Thymus (tissue), 14 donors: ENCODE measurements at places on chromosomes 2 and 18.

- no peak for DNase-seq
Observed at GRCh38 chr2:99974275-99974674, 168.1 kb downstream of the AFF3 start.

DNA sequence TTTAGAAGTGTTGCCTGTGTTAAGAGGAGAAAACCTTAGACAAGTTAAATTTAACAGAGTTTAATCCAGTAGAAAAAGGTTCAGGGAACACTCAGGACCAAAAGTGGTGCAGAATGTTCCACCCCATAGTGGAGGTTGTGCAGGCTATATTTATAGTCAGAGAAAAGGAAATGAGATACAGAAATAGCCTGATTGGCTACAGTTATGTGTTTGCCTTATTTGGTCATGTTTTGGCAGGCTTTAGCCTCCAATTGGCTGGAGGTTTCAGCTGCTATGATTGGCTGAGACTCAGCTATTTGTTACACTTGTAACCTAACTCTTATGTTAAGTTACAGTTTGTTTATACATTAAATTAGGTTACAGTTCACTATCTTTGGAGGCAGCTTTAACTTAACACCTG lies 4.2 kb downstream of the STAMBP start:
- DNase-seq: no peak

- DNase-seq: no peak
Observed at GRCh38 chr2:105309147-105309545, 20.4 kb downstream of the TGFBRAP1 start.

DNA sequence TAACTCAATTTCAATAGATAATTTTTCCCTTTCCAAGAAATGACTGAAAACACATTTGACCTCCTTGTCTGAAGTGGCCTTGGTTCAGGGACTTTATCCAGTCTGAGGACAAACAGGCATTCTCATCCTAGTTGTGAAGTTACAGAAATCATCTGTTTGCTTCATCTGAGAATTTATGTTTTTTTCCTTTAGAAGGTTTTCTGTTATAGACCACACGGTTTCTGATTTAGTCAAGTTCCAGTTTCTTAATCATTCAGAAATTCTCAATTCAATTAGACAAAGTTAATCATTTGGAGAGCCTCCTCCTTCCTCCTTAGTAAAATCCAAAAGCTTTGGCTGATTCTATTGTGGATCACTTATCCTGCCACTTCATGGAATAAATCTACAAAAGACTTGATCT lies 60.9 kb downstream of the ICOS start:
- DNase-seq: no peak

DNA sequence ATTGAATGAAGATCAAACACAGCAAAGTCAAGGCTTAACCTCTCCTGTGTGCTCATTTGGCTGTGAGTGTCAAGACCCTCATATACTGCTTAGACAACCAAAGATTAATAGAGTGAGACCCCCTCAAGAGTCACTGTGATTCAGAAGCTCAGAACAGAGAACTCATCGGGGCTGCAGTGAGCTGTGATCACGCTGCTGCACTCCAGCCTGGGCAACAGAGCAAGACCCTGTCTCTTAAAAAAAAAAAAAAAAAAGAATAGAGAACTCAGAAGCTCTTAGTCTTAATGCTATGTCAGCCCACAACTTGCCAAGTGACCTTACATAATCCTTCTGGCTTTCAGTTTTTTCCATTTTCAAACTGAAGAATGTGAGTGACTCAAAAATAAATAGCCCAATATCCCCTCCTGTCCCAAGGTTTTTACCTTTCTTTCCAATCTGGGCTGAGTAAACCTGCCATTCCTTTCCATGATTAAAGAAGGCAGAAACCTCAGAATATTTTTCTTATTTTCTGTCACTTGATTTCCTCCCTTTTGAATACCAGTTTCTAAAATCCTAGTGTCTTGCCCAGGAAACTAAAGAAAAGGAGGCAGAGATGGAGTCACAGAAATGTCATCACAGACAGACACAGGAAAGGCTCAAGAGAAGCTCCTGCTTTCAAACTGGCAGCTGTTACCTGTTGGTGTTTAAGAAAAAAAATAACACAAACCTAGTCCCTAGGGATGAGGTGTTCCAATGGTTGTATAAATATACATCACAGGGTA lies 102.4 kb downstream of the CACNB4 start:
- no peak for DNase-seq

- no peak for DNase-seq
Observed at GRCh38 chr2:50614056-50614455, 417.9 kb downstream of the NRXN1 start.

DNA sequence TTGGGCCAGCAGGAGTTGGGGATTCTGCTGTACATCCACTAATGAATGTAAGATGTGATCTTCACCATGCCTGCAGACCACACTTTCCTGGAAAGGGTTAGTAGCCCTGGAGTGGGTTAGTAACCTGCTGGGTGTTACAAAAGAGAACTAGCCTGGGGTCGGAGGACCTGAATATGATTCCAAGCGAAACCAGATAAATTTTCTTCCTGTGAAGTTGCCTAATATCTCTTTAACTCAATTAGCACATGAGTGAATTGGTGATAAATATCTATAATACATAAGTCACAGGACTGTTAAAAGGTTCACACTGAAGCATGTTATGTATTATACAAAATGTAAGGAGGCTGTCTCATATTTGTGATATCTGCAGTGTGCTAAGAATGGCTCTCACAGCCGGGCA lies 291.0 kb downstream of the CNTNAP5 start:
- DNase-seq: no peak

DNA sequence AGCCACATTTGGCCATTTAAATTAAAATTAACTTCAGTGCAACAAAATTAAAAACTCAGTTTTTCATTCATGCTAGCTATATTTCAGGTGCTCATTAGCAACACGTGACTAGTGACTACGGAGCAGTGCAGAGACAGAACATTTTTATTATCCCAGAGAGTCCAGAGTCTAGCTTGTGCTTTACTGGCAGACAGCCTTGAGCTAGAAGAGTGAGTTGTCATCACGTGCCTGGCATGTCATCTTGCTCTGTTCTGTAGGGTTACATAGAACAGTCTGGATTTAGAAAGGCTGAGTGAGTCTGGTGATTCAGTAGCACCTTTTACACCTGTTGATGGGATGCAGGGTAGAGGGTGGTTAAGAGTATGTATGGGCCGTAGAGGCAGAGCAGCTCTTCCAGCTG lies 136.9 kb upstream of the IL1R2 start:
- DNase-seq: no peak

GRCh38 chr2:85353876-85354285 lies 447 bp downstream of the RETSAT start:
- no peak for DNase-seq

GRCh38 chr2:68710756-68711155 lies 23.9 kb upstream of the ARHGAP25 start:
- no peak for DNase-seq

DNA sequence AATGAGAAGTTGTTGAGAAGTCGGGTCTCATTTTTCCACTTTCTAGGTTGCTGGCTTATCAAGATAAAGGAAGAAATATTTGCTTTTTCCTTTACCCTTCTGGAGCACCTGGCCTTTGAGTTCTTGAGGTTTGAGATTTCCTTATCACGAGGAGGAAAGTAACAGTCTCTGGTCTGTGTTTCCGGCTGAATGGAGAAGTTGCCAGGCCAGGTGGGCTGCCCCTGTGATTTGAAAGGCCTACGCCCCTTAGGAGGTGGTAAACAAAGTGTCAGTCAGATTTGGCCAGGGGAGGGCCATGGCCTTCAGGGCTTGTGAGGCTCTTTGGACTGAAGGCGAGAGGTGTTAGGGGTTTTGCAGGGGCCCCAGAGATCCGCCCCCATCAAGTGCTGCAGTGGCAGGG lies 156.7 kb upstream of the HAAO start:
- DNase-seq: no peak

- no peak for DNase-seq
Observed at GRCh38 chr18:32848826-32849225, 76.0 kb upstream of the KLHL14 start.

- DNase-seq: no peak
Observed at GRCh38 chr2:96072746-96073145, 38.0 kb upstream of the GPAT2 start.
